Natural killer cell treated with Interleukin-12 subunit alpha and Interleukin-12 subunit beta and Interleukin-15 and Interleukin-18, amount 100 ng/mL, for 72 hours (primary cell): ENCODE measurements at places on chromosomes 1 and 21.

GRCh38 chr1:102838016-102838415, 270.3 kb downstream of the COL11A1 start:
- DNase-seq: no peak

DNA sequence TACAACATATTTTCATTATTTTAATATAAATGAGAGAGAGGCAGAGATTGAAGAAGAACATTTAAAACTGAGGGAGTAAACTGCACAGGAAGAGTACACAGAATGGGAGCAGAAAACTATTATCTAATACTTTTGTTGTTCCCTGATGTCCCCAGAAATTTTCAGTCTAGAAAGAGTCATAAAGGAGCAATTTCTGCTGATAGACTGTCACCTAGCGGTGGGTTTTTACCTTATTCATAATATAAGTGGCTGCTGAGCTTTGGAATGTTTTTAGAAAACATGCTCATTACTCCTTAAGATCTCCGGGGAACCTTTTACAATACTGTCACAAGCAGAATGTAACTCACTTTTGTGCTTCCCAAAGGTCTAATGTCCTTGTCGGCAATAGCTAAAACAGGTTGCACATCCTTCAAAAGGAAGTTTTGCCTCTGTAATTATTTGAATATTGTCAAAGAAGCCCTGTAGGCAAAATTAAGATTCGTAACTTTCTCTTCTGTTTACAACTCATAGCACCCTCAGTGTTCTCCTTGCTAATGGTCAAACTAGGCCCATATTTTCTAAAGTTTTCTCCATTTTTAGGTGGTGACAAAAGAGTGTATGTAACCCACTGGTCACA, 4.9 kb upstream of the NPL start:
- no peak for DNase-seq

GRCh38 chr1:112402682-112403643, 6.9 kb downstream of the CTTNBP2NL start:
- no peak for DNase-seq

GRCh38 chr21:28877318-28877884, 115.3 kb downstream of the LTN1 start:
- DNase-seq: no peak

DNA sequence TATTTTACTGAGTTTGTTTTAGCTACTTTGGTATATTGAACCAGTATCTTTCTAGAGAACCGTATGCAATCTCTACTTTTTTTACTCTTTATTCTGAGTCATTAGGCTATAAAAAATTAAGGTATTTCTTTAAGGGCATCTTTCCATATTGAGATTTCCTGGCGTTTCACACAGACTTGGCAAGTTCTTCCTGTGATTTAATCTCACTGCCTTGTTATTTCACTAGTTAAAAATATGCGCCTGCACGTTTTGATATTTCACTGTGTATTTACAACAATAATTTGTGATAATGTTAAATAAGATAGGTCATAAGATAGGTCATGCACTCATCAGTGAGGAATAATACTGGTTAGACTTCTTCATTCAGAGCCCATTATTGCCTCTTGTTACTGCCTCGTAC, 16.2 kb upstream of the CR1L start:
- DNase-seq: no peak

DNA sequence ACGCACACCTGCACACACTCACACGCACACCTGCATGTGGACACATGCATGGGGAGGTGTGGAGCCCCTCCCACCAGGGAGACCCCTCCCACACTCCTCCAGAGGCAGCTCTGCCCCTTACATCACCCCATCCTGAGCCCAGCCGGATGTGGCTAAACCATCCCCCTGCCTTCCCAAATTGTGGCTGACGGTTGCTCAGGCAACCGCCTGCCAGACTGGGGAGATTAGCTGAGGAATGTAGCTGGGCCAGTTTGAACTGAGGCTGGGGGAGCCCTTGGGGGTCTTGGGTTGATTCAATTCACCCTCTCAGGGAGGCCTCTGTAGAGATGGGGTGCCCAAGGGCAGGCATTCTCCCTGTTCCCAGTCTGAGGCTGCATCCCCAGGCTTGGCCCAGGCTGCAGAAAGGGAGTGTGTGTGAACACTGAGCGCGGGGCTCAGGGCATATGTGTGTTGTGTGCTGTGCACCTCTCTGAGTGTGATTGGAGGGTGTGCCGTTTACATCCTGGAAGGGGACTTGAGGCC, 12.9 kb downstream of the PTPRU start:
- DNase-seq: no peak

DNA sequence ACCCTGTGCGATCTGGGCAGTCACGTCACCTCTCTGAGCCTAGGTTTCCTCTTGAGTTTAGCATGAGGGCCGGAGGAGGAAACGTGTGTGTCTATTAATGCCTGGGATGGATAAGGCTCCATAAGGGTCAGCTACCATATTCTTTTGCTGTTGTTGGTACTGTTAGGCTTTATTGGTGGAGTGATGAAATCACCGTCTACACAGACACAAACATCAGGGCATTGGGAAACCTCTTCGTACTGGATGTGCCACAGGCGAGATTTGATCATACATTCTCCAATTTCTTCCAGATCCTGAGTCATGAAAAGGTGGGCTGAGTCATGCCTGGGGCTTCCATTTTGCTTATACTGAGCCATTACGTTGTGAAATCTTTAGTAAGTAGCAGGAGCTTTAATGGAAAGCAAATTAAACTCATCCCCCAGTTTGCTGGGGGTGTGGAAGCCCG, 24.9 kb upstream of the GRHL3 start:
- no peak for DNase-seq

- no peak for DNase-seq
These were observed 250.4 kb downstream of the NFIA start for GRCh38 chr1:61332796-61333195.

DNA sequence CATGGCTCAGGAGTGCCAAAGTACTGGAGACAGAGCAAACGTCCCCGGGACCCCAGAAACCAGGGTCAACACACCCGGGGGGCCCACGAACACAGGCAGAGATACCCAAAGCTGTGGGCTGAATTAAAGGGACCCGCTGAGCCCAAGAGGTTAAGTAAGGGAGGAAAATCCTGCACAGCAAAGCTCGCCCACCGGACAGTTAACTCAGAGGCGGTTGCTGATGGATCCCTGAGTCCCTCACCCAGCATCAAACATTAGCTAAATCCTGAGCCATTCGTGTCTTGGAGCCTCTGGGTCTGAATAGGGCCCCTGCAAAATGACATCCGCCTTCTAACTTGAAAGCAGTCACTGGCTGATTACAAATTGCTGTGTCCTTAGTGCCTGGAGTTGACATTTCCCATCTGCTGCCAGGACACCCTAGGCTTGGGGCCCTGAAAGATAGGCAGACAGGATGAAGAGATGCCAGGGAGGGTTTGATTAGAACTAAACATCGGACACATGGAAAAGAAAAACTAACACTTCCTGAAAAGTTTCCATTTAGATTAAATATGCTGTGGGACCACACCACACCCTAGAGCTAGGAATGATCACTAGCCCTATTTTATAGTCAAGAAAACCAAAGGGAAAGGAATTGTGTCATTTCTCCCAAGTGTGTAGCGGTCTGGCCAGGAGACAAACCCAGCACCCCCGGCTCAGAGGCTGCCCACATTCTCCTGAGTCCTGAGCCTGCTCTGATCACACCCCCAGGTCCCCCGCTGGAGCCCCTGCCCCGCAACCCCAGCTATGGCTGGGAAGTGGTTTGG, 239.3 kb downstream of the NPHP4 start:
- peak; percentile 16 for DNase-seq

DNA sequence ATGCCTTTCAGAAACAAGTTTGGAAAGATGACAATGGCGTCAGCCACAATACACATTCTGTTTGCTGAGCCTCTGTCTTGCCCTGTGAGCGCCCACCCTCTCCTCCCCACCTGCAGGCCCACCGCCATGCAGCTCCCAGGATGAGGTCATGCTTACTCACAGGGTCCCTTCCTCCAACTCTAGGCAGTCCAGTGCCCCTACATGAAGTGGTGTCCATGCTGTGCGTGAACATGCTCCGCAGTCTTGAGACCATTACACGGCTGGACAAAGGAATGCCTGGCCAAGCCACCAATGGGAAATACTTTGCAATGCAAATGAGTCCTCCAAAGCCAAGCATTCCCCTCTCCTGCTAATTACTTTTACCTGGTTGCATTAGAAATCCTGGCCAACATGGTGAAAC, 92.2 kb downstream of the CD58 start:
- DNase-seq: no peak

DNA sequence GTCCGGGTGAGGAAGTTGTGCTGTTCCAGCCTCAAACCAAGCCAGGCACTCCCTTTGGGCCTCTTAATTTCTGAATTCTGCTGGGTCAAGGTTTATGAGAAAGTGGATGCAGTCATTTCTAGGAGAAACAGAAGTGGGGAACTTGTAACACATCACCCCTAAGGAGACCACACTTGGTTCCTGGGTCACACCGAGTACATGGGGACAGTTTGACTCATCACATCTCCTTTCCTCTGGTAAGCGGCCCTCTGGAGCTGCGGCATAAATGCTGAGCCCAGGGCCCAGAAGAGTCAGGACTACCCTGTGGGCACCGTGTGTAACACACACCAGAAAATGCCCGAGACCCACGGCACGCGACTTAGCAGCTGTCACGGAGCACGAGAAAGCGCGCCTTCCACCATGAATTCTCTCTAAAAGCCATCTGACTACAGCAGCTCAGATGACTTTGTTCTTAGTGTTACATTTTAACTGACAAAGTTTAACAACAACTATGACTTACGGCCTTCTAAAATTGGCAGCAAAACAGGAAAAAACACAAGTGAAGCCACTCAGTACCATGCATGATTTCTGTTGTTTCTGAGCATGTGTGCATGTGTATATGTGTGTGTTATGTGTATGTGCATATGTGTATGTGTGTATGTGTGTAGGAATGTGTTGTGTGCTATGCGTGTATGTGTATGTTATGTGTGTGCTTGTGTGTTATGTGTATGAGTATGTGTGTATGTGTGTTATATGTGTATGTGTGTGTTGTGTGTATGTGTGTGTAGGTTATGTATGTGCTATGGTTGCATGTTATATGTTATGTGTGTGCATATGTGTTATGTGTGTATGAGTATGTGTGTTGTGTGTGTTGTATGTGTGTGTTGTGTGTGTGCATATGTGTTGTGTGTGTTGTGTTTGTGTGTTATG, 50.8 kb downstream of the TOMM20 start:
- DNase-seq: peak; percentile 90

- no peak for DNase-seq
These were observed 6.2 kb downstream of the NPHP4 start for GRCh38 chr1:5986018-5986417.

DNA sequence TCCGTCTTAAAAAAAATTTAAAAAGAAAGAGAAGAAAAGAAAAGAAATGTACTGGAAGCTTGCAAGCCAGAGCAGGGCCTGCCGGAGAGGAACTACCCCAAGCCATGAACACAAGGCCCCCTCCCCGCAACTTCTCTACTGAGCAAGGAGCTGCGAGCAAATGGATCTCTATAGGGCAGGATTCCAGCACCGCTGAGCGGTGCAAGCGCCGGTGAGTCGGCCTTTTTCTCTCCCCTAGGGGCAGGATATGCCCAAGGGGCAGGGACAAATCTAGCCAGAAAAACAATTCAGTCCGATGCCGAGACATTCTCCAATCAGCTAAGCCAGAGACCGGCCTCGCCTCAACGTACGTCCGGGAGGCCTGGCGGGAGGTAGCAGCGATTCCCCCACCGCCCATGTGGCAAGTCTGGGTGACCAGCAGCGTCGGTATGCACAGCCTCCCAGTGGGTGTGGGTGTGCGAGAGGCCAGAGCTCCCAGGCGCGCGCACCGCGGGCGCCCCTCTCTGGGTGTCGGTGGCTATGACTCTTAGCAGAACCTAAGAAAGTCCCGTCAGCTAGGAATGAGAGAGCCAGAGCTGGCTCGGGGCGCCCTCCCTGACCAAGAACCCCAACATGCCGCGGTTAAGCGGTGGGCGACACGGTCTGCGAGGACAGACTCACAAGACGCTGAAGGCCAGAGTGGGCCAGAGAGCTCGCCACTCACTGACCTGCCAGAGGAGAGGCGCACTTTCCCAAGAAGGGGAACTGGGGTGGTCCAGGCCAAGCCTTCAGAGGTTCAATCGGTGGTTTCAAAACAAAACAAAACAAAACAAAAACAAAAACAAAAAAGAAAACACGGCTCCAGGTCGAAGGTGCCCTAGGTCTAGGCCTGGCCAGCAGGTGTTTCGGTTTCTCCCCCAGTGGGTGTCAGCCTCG, 1.9 kb downstream of the CSMD2 start:
- DNase-seq: no peak

DNA sequence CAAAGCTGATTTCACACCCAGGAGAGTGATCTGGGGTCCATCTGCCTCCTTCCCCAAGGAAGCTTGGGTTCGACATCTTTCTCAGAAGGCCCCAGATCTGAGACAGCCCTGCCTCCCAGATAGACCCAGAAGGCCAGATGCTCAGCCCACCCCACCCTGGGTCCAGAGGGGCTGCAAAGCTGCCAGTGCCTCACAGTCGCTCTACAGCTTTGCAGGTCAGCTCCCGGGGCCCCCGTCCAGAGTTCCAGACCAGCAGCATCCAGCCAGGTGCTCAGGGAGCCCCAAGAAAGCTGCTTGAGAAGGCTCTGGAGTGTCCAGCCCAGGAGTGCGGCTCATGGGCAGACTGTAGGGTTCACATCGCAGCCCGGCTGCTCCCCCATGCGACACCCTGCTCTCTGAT, 142.8 kb upstream of the ARHGEF16 start:
- no peak for DNase-seq

DNA sequence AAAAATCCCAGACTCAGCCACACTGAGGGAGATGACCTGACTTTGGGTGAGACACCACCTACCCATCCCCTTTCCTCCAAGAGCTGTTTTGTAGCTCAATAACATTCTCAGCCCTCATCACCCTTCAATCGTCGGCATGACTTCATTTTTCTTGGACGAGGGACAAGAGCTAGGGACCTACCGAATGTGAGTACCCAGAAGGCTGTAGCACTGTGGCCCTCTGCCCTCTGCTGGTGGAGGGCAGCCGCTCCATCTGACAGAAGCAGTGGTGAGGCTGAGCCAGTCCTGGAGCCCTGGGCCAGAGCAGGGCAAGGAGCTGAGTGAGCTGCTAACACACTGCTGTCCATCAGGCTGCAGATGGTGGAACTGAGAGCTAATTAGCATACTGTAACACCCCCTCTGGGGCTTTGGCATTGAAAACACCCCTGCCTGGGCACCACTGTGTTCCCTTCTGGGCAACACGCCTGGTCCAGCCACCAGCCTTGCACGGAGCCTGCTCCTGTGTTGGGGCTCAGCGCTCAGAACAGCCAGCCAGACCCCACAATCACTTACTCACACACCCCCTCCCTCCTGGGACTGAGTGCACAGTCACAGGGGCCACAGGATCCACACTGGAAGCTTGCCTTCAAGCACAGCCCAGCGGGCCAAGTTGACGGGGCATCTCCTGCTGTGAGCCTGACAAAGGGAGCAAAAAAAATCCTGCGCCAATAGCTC, 18.3 kb upstream of the ALPL start:
- no peak for DNase-seq

- no peak for DNase-seq
These were observed 112.3 kb downstream of the OMA1 start for GRCh38 chr1:58434181-58434580.

GRCh38 chr1:204751883-204752687, 66.5 kb upstream of the LRRN2 start:
- DNase-seq: no peak

DNA sequence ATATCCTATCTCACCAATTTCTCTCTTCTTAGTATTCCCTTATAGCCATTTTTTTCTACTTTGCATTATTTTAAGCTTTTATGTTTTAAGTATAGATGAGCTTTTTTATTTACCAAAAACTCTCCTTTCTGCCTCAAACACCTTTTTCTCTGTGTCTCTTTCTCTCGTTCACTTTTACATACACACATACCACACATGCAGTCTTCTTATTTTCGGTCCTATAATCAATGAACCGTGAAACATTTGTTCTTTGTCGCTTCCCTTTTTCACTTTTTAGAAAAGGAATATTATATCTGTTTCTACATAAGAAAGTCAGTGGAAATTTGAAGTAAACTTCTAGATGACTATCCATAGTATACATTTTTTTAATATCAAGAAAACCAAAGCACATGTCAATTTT, 183.2 kb downstream of the MRPL39 start:
- no peak for DNase-seq
